ENCODE measurements at places on chromosomes 4 and X.

- DNase-seq, result no peak
Observed at GRCh38 chr4:140255467-140255866, 101.5 kb upstream of the MAML3 start.

GRCh38 chr4:141046255-141046654 lies 87.0 kb downstream of the RNF150 start:
- no peak for DNase-seq

DNA sequence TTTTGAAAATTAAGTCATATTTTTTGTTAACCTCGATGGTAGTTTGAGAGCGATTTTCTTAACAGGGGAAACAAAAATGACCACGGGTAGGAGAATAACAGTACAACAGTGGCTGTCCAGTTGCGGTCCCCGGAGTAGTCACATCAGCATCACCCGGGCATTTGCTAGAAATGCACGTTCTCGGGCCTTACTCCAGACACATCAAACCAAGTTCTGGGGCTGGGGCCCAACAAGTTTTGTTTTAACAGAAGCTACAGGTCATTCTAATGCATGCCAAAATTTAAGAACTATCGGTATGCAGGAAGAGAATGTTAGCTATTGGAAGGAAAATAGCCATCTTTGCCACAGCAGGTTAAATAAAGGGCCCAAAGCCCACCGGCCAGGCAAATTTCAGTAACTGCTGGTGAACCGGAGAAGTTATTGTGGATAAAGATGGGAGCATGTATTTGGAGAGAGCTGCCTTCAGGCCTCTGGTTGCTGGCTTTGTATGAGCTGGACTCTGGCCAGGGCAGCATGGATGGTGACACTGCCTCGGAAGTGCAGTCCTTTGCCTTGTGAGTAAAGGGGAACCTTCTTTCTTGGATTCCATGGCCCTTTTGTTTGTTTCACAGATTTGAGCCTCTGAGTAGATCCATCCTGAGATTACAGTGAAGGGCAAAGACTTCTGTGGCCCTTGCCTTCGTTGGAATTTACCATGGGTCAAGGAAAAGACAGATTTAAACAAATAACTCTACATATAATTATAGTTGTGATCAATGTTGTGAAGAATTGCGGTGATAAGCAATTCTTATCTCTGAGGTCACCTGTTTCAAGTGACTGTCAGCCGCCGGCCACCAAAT lies 62.1 kb downstream of the TBC1D14 start:
- DNase-seq, result no peak

GRCh38 chrX:124388562-124388961 lies 42.2 kb downstream of the SH2D1A start:
- peak; percentile 3 for DNase-seq

DNA sequence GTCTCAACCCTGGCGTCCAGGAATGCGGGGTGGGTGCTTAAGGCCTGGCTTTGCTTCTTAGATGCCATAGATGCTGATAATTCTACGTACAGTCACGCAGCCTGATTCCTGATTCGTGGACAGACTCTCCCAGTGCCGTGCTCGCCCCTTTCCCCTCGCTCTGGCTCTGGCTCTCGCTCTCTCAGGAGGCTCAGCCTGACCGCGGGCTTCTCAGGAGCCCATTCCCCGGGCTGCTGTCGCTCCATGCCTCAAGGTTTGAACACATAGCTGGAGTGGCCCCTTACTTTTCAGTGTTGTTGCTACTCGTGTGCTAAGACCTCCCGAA lies 59.2 kb upstream of the ZC4H2 start:
- peak; percentile 28 for DNase-seq

DNA sequence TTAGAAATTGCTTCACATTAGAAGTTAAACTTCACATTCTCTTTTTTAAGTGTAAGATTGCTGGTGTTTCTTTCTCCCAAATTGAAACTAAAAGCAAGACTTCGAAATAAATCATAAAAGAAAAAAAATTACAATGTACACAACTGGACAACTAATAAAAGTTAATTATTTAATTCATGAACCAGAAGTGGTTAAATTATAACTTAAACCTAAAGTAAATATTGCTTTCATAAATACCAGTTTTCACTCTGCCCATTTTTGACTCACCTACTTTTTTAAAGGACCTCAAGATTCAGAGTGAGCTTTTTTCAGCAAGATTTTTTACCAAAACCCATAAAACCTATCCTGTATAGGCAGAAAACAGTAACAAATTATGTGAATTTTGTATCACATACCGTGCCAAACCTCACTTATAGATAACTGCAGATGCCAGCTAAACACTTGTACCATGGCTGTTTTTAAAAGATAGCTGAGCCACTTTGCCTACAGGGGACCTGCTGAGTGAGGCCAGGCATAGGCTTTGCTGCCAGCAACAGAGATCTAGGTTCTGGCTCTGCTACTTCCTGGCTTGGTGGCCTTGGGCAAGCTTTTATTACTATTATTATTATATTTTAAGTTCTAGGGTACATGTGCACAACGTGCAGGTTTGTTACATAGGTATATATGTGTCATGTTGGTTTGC lies 259.8 kb downstream of the NR3C2 start:
- no peak for DNase-seq

- DNase-seq, result no peak
Observed at GRCh38 chr4:113302051-113302450, 252.6 kb downstream of the ANK2 start.

DNA sequence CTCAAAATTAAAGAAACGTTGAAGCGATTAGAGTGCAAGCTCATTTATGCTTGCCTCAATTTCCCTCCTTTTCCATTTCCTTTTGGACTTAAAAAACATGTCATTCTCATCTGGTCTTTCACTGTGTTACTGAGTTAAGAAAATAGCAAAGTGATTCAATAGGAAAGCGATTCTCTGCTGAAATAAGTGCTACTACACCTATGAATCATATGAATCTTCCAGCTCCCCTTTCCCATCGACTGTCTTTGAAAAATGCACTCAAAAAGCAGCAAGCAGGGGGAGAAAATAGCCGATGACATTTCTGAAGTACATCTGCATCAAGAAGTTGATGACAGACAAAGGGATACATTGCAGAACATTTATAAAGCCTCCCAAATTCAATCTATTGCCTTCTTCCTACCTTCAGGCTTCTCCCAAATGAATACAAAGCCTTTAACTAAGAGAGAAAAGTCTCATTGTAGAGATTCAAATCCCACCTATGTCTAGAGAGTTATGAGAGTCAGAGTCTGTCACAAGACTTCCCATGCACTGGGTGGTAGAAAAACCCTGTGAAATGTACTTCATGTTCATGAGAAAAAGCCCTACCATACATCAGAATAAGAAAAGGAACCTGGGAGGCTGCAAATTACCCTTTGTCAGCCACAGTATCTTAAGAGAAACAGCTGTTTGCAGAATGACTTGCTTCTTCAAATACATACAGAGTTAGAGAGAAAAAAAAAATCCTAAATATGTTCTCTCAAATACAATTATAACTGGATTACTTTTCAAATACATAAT lies 78.9 kb downstream of the MBNL3 start:
- no peak for DNase-seq

DNA sequence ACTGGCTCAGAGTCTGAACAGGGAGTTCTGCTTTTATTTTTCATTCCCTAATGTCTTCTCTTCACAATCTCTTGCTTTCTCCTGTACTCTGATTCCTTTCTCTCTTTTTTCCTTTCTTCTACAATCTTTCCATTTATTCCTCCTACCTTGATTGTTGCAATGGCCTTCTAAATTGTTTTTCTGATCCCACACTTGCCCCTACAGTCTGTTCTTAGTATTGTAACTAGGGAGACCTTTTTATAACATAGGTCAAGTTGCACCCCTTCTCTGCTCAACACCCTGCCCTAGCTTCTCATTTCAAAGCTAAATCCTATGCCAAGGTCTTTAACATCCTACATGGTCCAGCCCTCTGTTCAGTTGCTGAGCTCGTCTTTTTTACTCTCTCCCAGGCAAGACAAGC lies 277.9 kb downstream of the GBA3 start:
- no peak for DNase-seq

DNA sequence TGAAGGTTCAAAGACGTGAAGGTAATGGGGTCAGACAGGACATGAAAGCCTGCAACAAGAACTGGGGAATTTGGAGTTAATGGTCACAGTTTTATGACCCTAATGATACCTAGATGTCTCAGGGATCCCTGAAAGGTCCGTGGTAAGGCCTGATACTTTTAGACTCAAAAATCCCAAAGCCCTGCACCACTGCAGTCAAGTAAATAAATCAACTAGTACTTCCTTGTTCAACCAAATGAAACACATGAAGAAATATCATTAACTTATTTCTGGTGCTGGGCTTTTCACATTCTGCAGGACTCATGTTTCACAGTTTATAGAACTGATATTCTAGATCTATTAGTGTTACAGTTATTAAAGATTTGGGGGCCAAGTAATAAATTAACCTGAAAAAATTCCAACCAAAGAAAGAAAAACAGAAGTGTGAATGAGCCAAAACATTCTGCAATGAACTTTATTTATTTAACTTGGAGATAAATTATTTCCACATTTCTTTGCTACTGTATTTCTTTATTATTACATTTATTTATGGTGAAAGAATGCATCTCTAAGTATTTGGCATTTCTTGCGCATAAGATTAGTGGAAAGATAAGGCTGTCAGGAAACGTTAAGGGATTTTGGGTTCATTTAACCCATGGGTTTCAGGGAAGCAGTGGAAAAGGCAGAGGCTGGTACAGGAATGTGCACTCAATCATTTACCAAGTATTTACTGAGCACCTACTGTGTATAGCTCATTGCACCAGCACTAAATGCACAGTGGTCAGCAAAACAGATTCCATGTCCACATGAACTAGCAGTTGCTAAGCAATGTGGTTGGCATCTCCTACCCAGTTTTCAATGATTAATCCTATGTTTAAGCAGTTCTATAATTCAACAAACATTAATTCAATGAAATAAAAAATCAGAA lies 8.7 kb downstream of the WDFY3 start:
- DNase-seq, result no peak

DNA sequence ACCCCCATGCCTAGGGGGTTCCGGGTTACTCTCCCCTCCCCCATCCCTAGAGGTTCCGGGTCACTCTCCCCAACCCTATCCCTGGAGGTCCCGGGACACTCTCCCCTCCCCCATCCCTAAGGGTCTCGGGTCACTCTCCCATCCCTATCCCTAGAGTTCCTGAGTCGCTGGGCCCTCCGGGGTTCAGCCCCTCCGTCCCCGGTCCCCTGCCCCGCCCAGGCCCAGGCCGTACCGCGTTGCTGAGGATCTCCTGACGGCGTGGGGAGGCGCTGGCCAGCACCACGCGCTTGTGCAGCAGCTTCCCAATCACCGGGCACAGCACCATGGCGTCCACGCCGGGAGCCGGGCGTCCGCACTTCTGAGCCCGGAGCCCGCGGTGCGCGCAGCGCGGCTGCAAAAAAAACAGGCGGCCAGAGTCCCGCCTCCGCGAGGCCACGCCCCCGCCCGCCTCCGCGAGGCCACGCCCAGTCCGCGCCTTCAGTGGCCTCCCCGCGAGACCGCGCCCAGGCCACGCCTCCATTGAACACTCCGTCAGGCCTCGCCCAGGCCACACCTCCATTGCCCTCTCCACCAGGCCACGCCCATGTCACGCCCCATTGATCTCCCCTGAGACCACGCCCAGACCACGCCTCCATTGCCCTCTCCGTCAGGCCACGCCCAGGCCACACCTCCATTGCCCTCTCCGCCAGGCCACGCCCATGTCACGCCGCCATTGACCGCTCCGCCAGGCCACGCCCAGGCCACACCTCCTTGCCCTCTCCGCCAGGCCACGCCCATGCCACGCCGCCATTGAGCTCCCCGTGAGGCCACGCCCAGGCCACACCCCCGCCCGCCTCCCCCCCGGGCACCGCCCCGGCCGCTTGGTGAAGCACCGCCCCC lies at the start of gene ASMTL:
Gene ASMTL, minus strand, starts transcription at position 394 of the 879 bp plus-strand sequence. Its CDS starts 69 bp downstream, at position 325.
- DNase-seq, result no peak

GRCh38 chr4:159178979-159179969 lies 76.4 kb downstream of the RAPGEF2 start:
- no peak for DNase-seq

DNA sequence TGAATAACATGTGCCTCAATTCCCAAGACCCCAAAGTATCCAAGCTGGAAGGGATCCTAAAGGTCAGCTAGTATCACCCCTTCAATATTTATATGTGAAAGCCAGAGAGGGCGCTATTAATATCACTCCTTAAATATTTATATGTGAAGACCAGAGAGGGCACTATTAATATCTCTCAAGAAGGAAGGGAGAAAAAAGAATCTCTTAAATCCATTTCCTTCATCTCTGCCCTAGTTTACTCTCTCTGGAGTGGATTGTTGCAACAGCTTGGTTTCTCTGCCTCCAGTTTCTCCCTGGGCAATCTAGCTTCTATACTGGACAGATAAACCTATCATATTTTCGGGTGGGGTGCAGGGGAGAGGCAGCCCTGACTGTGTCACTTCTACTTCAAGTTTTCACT lies 31.6 kb upstream of the MSN start:
- DNase-seq, result no peak

GRCh38 chr4:155946486-155946885 lies 7.2 kb downstream of the CTSO start:
- no peak for DNase-seq

GRCh38 chr4:80446664-80447063 lies 111.1 kb downstream of the CFAP299 start:
- DNase-seq, result no peak

DNA sequence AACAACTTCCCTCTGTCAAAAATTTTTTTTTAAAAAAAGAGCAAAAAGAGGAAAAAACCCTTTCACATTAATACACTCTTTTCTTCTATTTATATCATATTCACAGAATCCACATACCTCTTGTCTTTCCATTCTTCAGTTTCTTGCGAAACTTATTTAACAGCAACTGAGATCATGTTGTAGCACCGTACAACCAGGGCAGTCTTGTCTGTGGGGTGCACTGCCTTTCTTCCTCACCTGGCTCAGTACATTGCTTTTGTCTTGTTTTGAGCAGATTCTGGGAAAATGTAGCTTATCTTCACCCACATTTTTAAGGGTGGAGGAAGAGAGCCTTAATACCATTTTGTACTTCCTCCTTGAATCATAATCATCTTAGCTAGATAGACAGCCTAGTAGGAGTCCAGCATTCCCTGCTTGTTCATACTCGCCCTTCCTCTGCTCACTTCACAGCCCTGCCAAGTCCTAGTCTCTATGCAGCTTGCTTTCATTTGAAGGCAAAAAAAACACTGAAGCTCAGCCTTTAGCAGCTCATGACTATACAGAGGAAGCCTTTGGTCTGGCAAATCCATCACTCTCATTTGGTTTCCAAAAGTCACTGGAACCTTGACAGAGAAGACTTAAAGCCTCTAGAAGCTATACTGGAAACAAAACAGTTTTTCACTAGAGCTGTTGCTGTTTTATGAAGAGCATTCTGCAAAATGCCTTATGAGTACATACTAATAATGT lies 140.6 kb upstream of the BANK1 start:
- DNase-seq, result no peak

- no peak for DNase-seq
Observed at GRCh38 chr4:130163701-130164100, 1067.7 kb downstream of the C4orf33 start.

DNA sequence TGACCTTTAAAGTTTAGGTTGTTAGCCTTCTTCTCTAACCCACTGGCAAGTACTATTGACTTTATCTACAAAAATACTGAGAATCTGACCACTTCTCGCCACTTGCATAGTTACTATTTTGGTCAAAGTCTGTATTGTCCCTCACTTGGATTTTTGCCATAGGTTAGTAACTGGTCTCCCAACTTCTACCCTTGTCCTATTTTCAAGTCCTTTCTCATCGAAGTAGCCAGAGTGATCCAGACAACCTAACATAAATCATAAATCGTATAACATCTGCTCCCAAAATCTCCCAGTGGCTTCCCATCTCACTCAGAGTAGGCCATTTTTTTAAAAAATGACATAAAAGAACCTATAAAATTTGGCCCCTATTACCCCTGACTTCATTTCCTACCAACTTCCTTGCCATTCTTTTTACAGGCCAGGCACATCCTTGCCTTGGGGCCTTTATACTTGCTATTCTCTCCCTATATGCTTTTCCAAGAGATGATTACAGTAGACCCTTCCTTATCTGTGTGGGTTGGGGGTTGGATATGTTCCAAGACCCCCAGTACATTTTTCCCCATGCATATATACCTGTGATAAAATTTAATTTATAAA lies 29.0 kb downstream of the WDFY3 start:
- DNase-seq, result no peak

All from NCI-H524 treated with DMSO at 0.1 percent for 48 hours (cell line).